ENCODE measurements at places on chromosomes 4 and X.

DNA sequence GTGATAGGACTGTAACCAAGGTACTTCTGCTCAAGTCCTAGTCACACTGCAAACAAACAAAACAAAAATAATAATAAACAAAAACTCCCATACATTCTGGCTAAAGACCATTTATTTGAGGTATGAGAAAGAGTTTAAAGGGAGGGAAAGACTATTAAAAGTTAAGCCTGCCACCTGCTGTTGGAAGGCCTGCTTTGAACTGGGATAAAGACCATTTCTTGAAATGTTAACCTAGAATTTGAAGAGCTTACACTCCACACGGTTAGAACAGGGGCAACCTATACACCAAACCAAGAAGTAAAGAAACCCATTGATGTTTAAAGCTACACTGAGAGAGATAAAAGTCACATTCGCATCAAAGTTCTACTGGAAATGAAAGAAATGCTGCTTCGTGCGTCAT, 548.7 kb upstream of the DIPK2B start:
- ATAC-seq, result peak; percentile 5

DNA sequence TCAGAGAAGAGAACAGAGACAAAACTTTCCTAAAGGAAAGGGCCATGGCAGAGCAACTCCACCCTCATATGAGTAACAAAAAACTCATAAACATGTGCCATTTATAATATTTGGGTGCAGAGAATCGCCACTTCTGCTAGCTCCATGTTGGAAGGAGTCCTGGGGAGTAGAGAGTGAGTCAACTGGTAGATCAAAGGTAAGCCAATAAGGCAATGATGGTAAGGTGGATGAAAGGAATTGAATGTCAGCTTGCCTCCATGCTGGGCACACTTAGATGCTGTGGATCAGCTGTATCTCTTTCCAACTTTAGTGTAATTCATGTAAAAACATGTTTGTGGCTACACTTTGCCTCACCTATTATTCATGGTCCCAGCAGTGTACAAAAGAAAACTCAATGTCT, 4.7 kb downstream of the QRFPR start:
- ATAC-seq, result no peak

- ATAC-seq, result peak; percentile 70
Observed at GRCh38 chrX:50697691-50698090, 116.3 kb downstream of the SHROOM4 start.

- no peak for ATAC-seq
Observed at GRCh38 chr4:169050881-169051760, 41.1 kb upstream of the CBR4 start.

DNA sequence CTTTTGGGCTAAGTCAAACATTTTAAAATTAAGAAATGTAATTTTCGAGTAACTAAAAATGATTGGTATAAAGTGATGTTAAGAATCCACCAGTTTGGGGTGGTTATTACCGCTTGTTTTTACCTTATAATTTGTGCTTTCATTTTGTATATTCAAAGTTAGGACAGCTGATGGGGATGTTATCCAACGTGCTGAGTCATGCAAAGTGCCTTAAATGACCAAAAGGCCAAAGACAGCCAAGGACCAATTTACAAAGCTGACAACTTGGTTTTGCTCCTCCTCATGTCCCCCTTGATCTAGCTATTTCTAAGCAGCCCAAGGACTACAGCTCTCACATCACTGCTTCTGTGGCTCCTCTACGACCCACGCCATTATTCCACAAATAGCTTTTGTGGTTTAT, 181.4 kb upstream of the PCDH7 start:
- no peak for ATAC-seq

GRCh38 chr4:39291686-39292085, 74.5 kb downstream of the RFC1 start:
- ATAC-seq, result no peak

DNA sequence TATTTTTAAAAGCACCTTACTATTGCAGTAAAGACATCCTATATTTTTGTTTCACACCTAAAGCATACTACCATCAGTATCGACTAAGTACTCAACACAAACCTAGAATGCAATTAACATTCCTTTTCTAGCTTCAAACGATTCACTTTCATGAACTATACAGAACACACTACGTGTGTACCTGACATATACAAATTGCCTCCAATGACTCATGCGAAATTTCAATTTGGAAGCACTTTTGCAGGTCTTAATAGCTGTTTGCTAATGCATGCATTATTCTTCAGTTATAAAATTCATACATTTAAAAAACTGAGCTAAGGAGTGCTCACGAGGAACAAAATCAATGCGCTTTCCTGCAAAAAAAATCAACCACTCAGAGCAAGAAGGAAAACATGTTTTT, 19.7 kb upstream of the GPM6B start:
- no peak for ATAC-seq

- ATAC-seq, result no peak
Observed at GRCh38 chr4:84796394-84796793, 170.1 kb downstream of the WDFY3 start.
